GOT3 (cell line): ENCODE measurements at places on chromosomes 7 and 10.

DNA sequence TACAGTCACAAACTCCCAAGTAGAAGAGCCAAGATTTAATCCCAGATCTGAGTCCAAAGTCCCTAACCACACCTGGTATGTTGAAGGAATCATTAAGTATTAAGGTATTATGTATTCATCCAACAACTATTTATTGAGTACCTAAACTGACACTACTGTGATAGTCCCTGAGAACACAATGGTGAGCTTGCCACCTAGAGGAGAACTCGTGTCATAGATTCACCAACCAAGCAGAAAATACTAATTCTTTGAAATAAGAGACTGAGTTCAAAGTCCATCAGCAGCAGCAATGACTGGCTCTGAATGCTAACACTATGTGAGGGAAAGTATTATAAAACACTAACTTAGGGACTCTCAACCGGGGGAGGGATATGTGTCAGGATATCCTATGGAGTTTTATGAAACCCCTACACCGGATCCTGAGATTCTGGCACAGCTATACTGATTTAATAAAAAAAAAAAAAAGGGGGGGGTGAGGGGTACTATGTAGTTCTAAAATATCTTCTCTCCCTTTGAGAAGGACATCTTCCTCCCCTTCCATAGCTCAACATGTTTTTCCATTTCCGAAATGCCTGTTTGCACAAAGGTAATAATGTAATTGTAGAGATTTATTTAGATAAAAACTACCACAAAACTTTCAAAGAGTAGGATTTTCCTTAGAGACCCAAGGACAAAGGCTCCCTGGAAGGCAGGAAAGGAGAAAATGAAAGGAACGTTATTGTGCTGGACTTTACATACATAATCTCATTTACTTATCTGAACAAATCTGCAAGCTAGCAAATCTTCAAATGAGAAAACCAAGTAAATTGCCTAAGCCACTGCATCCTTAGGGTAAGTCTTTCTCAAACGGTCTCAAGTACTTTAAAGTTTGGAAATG, 1.6 kb downstream of the NCOA4 start:
- no peak for DNase-seq

- no peak for DNase-seq
Observed at GRCh38 chr10:49050366-49050765, 65.0 kb downstream of the VSTM4 start.

DNA sequence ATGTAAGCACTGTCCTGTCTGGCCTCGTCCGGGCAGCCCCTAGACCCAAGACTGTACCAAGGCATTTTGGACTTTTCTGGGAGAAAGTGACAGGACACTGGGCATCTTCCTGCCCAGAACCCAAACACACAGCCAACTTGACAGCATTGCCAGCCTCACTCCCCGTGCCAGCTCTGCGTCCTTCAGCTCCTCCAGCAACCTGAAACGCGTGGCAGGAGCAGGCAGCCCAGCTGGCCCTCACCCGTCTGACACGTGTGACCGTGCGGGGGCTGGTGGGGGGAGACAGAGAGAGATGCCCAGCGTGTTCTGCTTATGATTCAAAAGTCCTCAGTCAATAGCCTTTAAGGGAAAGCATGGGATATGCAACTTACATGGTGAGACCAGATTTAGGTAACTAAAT, 50.3 kb upstream of the SLC29A3 start:
- DNase-seq, result no peak

DNA sequence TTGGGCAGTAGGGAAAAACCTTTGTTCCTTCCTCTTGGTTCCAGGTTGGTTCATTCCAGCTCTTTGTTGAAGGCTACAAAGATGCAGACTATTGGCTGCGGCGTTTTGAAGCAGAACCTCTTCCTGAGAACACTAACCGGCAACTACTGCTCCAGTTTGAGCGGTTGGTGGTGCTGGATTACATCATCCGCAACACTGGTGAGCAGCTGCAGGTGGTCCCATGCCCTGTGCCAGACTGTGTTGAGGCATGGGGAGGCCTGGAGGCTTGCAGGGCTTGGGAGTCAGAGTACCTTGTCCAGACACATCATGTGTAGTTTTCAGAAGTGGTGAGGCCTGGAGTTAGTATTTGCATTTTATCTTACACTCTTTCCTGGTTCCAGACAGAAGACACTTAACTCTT, 16.3 kb downstream of the PI4K2A start:
- no peak for DNase-seq

- DNase-seq, result no peak
Observed at GRCh38 chr10:86536294-86536861, 14.8 kb upstream of the WAPL start.

DNA sequence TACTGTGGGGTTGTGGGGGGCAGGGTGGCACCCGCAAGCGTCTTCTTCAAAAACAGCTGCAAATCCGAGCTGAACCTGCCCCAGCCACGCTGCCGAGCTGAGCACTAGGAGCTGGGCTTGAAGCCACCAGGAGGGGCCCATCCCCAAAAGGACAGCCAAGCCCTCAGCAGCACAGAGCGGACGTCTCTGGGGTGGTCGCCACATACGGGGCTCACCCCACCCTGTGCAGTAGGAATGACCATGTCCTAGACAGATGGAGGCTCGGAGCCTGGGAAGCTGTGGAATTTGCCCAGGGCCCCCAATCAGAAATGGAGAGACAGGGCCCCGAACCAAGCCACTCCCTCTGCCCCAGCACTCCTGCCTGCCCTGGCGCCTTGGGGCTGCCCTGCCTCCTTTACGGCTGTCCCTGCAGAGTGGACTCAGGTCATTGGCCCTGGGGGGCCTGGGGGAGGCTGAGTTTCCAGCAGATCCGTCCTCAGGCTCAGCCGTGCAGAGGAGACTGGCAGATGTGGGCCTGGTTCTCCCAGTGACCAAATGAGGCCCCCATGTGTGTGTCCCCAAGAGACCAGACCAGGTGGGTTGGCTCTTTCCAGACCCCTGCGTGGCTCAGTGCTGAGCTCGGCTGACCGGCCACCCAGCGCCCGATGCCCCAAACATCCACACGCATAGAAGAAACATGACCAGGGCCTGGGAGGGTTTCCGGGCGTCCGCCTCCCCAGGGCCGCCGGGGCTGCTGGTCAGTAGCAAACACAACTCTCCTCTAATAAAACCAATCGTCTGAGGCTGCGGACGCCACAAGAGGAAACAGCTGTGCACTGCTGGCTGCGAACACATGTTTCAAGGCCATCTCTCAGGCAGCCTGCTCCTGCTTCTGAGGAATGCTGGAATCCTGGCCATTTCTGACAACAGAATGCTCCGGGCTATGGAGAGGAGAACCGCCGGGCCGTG, 54.9 kb downstream of the PDGFA start:
- no peak for DNase-seq

DNA sequence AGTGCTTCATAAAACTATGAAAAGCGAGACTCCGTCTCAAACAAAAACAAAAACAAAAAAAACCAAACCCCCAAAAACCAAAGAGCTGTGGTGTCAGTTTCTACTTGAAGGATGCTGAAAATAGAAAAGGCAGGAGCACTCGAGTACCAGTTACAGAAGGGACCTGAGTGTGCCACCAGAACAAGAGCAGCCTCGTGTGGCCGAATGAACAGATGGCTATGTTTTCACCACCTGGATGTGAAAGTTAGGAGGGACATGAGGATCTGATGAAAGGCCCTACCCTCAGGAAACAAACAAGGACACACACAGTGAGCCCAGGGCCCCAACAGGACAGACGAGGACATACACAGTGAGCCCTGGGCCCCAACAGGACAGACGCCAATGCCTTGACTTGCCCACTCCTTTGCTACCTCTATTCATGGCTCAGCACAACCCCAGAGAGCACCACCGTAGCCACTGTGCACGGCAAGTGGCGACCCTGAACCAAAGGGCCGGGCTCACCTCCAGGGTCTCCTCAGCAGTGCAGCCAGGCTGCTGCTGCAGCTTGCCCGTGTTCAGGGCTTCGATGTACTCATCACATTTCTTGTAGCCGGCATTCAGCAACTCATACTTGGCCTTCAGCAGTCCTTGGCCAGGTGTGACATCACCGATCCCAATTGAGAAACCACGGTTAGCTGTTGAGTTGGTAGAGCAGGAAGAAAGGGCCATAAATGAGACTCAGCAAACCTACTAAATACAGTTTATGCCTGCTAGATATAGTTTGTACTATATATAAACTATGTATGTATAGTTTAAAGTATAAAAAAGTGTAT, 24.9 kb downstream of the POLR3A start:
- no peak for DNase-seq

GRCh38 chr10:81873231-81873931, 1.6 kb upstream of the NRG3 start:
- no peak for DNase-seq

GRCh38 chr10:131166486-131166885, 145.0 kb downstream of the TCERG1L start:
- DNase-seq, result no peak

- no peak for DNase-seq
Observed at GRCh38 chr7:22192801-22193200, 164.2 kb downstream of the RAPGEF5 start.

DNA sequence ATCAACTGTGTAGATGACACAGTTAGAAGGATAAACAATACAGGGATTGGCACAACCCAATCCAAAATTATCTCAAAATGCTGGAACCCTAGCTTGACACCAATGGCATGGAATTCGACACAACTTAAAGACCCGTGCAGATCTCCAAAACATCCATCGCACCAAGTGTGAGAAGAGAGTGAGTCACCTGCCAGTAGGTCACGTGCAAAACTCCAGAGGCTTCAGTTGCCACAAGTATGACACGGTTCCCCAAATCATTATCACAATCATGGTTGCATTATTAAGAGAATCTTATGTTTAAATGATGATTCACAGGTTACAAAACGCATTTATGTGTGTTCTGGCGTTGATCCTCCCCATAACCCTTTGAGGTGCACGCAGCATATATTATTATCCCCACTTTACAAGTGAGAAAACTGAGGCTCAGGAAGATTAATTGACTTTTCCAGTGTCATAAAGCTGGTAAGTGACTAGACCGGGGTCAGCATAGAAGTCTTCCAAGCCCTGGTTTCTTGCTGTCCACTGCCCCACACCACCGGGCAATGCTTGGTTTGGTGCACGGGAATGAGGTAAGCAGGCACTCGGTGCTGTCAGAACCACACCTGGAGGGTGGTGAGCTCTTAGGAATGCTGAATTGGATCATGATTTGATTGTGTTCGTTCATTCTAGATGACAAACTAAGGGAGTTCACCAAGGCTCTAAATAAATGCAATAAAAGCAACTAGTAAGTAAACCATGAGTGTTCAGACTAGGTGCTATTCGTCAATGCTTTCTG, 23.6 kb upstream of the STK17A start:
- no peak for DNase-seq

DNA sequence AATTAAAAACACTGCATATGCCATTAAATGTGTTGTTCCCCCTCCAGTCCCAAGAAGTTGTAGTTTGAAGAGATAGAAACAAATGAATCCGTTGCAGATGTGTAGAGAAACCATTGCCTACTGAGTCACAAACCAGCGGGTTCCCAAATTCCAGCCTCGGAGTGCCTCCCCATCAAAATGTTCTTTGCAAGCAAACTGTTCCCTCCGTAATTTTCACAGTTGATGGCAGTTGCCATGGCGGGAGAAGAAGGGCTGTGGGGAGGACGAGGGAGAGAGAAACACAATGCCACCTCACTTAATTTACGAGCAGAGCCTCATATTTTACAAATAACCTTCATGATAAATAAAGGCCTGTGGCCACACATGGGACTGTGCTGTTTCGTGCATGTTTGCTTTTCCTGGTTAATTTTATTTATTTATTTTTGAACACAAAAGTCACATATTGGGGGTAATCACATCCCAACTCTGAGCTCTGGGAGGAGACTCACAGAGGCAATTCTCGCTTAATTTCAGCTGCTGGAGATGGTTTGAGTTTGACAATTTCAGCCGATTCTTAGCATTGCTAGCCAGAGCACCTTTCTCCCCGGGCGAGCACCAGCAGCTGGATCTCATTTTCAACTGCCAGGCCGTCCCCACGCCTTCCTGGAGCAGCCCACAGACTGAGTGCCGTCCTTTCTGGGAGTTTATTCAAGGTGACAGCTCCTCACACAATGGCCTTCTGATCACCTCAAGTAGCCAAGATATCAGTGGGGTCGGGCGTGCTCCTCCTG, 1084.2 kb downstream of the KCNMA1 start:
- no peak for DNase-seq

DNA sequence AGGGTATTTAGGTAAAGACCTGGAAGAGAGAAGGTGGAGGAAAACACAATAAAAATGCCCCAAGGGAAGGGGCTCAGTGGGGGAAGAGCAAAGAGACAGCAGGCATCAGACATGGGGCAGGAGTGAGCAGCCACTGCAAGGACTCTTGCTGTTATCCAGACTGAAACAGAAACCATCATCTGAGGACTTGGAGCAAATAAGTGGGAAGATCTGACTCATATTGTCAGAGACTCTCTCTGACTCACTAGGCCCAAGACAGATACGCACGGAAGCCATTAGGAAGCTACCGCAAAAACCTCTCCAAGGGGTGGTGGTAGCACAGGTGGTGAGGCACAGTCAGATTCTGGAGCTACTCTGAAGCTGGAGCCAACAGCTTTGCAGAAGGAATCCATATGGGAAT, 110.7 kb downstream of the RNF32 start:
- no peak for DNase-seq
